ENCODE measurements at places on chromosomes 12 and 14.

DNA sequence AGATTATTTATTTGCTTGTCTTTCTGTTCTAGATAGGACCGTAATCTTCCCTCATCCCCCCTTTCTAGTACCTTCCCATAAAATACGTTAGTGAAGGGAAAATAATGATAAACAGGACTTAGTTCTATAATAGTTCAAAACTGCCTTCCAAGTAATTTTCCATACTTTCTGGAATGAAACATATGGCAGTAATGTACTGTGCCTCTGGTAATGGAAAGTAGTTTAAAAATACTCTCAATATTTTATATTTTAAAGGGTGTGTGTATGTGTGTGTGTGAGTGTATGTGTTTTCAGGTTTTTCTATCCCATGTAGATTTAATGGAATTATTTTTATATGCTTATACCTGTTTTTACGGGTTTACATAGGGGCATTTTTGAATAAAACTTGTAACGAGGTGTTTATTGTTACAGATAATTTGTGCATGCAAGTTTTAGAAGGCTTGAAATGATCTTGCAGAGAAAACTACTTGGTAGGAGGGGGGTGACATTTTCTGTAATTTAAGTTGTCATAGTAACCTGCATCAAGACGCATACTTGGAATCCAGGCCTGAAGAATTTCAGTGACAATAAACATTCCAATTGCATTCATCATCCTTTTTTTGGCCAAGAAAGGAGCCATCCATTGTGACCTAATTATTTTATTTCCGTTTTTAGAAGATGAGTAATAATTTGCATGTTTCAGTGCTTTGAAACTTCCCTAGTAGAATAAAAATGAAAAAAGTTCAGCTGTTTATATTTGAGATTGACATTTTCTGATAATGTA is 38.9 kb downstream of the RASSF8 start:
- peak; percentile 92 for DNase-seq

DNA sequence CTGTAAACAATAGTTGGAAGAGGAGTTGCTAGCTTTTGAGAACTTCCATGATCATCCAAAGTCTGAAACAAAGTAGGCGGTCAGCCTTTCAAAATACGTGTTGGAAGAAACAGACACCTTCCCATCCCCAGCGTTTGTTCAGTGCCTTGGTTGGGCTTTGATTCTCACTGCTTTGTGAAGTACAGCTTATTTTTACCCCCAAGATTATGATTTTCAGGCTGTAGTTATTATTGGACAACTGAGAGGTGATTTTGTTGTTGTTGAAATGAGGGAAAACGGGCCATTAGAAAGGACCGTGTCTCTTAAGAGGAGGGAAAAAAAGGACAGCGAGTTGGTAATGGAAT is 921 bp upstream of the CEP83 start:
- DNase-seq, result no peak

DNA sequence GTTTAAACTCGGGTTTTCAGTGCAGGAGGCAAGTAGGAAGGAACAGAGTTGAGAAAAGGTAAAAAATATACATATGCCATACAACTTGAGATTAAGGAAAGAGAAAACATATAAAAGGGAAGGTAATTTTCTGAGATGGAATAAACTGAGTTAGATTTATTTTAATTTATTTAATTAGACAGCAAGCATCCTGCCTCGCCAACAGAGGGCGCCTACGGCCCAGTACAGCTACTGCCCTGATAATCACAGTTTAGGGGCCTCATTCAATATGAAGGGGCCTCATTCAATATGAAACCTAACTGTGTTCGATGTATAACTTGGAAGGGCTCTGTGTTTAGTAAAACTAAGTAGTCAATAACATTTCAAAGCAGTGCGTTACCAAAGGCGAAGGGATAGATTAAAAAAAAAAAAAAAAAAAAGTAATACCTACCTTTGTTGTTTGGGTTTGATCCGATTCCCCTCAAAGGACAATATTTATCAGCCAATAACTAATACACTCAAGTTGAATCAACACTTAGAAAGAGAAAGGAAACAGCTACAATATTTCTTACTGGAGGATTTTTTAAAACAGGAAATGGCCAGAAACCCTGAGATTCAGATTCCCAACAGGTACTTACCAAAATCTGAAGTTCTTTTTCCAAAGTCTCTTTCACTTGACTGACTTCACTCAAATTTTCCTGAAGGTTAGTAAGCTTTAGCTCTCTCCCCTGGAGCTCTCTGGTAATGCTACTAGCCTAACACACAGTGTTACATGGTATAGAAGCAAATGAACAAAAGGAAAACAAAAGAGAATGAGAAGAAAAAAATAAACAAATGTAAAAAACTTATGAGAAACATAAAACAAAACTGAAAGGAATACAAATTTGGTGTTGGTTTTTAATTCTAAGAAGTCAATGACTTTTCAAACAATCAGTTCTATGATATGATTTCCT is 70.0 kb upstream of the VPS33A start:
- DNase-seq, result peak; percentile 49

- no peak for DNase-seq
These were observed 134.2 kb downstream of the NTF3 start for GRCh38 chr12:5565933-5566599.

DNA sequence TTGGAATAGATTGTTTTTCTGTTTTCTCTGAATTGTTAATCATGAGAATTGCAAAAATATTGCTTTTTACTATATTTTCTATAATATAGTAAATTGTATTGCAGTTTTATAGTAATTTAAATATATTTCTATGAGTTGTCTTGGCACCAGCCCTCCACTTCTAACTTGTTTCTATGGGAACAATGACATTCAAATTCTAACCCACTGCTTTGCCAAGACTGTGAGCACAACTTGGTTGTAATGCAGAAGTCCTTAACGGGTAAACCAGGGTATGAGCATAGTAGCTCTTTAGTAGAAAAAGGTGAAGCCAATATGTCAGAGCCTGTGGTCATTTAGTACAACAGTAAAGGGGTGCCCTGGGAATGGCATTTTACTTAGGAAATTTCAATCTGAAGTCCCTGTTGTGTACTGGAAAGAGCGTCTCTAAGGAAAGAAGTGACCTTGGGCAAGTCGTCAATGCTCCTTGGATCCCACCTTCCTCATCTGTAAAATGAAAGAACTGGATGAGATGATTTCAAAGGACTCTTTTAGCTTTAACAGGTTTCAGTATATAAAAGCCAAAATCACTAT is 283.3 kb downstream of the ATP23 start:
- DNase-seq, result no peak

DNA sequence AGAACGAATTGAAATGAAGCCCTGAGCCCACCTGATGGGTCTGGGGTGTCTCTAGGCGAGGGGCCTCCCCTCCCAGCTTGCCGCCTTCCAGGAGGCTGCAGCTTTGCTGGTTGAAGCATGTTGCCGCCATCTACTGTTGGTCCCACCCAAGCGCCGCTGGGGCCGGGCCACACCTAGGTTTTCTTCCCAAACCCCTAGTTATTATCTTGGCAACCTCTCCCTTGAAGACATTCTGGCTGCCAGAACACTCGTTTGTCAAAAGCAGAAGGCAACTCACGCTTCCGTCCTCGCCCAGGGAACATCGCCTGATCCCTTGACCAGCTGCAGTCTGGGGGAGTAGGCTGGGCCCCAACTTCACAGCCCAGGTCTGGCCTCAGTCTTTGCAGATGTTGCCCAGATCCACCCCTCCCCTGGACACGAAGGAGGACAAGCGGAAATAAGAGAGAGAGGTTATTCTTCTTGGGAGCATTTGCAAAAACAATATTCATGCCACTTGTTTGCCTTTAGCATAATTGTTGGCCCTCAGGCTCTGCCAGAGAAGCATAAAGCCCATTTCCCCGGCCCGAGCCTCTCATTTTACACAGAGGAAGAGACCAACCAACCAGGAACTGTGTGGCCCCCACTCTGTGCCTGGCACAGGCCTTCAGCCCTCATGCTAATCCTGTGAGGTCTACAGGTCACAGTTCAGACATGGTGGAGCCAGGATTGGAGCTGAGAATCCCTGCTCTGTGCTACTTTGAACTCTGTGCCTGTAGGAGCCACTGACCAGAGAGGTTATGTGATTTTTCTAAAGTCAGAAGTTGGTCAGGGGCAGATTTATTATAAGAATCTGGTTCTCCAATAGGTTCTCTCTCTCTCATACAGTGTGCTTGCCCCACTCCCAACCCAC is 6.8 kb downstream of the EMP1 start:
- DNase-seq, result peak; percentile 87

DNA sequence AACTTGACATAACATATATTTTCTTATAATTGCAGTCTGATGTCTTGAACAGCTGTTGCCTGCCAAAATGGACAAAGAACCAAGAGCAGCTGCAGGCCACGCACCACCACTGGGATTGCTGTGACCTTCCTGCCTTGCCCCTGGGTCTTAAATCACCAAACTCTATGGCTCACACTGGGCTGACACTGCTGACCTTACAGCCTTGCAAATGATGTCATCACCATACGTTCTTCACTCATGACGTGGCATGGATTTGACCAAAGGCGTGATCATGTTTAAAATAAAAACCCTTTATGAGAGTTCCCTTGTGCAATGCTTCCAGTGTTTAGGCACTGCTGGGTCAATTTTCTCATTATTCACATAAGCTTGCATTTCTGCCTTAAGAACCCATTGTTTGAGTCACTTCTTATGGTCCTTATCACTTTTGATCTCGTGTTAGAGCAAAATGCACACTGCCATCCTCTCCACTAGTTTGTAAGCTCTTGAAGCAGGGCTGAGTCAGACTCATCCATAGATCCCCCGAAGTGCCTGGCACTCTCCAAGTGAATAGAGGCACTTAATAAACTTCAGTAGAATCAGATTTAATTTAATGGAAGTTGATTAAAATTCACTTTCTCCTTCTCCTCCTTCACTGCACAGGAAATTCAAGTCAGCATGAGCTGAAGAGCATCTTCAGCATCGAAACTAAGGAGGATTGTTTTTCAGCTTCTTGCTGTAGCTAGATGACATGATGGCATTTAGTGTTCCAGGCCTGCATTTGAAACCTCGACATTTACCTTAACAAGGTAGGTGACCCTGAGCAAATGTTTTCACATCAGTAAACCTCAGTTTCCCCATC is 132.4 kb upstream of the PZP start:
- DNase-seq, result peak; percentile 85
